ENCODE measurements at places on chromosomes 6 and 20. TPM values are rescaled to one million over a fixed set of nuclear protein-coding genes. Genes with fewer than 3 reads are reported as not detected.

The RNGTT gene
- total RNA-seq, result 52.6 TPM

The MYO6 gene
- total RNA-seq, result 20.9 TPM

The PNLDC1 gene
- not detected for total RNA-seq

The MYCT1 gene
- total RNA-seq, result 3.0 TPM

The PSORS1C2 gene
- not detected for total RNA-seq
